ACHN (cell line): ENCODE measurements at places on chromosomes 1 and 21.

- DNase-seq: no peak
Measured at GRCh38 chr1:64493831-64494230, 23.9 kb downstream of the CACHD1 start.

DNA sequence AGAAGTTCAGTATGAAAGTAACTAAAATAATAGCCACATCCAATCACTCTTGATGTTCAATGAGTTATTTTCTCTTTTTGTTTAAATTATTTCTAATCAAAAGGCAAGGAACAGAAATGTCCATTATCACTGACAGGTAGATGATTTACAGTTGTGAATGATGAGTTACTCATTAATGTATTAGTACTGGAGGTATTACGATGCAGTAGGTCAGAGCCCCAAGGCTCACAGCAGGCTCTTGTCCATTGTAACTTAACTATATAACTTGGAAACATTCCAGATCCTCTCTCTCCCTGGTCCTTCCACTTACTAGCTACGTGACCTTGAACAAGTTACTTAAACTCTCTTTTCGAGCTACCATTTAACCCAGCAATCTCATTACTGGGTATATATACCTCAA, 39.5 kb downstream of the CRB1 start:
- DNase-seq: no peak

DNA sequence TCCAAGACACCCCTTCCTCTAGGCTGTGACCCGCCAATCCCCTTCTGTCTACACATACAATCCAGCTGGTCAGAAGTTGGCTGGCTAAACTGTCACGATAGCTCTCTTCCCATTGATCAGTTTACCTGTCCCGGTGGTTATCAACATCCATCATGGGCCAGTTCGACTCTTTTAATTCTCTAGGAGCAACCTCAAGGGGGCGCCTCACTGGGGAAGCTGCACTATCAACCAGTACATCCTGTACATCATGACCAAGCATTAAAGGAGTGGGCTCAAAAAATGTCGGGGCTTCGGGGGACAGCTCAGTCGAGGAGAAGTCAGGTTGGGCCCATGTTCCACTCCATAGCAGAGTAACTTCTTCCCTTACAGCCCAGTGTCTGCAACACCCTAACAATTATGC, 53.2 kb upstream of the B3GALNT2 start:
- DNase-seq: peak; percentile 8

DNA sequence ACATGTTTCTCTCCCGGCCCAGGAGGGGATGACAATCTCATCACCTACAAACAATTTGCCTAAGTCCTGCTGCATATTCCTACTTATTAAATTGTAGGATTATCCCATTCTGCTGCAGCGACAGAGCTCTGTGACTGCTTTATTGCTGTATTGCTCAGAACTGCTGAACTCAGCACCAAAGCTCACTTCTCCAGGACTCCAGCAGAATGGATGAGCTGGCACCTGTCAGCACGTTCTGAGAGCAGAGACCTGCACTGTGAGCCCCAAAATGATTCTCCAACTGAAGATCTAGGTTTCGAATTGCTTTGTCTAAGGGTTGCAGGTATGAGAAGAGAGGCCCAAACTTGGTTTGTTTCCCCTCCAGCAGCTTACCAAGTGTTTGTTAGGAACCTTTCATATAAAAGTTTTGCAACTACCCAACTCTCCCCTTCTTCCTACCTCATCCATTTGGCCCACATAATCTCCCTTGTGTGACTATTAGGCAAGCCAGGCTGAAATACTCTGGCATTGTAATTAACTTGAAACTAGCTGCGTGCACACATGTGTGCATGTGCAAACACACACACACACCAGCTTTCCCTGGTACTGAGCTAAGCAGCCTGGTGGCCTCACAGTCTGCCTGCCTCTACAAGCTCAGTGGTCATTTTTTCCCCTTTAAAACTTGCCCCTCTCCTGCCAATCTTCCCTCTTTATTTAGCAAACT, 161.4 kb upstream of the CAMK1G start:
- DNase-seq: no peak

GRCh38 chr1:162885265-162885664, 24.3 kb upstream of the CCDC190 start:
- no peak for DNase-seq

GRCh38 chr21:32795376-32795775, 23.8 kb upstream of the PAXBP1 start:
- DNase-seq: no peak

GRCh38 chr1:42765832-42766740, 742 bp downstream of the P3H1 start:
- DNase-seq: peak; percentile 78

DNA sequence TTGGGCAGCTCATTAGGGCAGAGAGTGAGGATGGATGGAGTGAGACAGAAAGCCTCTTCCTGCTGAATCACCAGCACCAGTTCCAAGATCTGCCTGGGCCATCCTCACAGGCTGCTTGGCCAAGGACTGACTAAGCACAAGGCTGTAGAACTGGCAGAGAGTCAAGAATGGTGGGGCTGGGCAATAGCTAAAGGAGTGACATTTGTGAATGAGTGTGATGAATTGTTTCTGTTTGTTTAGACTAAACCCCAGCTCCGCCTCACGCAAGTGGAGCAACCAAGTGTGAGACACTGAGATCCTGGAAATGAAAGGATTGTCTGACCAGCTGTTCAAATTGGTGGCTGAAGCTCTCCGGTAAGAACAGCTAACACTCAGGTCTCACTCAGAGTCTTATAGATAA, 38.6 kb downstream of the BRINP2 start:
- peak; percentile 98 for DNase-seq

- peak; percentile 99 for DNase-seq
Measured at GRCh38 chr1:202034683-202035462, 24.5 kb downstream of the ELF3 start.

- DNase-seq: no peak
Measured at GRCh38 chr1:23763041-23763577, 15.1 kb upstream of the PITHD1 start.

DNA sequence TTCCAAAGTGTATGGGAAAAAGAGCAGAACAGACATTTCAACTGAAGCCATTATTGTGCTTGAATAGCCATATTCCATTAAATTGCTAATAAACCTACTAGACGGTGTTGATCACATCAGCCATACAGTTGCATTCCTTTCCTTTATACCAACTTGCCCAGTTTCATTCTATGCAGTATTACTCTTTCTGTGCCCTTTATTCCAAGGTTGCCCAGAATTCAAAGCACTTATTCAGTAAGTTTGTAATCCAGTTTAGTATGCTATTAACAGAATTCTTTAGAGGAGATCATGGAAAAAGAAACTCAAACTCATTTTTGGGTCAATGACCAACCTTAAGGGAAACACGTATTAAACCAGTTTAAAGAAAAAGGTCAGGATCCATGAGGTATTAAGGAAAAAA, 89.5 kb downstream of the DDAH1 start:
- peak; percentile 28 for DNase-seq

DNA sequence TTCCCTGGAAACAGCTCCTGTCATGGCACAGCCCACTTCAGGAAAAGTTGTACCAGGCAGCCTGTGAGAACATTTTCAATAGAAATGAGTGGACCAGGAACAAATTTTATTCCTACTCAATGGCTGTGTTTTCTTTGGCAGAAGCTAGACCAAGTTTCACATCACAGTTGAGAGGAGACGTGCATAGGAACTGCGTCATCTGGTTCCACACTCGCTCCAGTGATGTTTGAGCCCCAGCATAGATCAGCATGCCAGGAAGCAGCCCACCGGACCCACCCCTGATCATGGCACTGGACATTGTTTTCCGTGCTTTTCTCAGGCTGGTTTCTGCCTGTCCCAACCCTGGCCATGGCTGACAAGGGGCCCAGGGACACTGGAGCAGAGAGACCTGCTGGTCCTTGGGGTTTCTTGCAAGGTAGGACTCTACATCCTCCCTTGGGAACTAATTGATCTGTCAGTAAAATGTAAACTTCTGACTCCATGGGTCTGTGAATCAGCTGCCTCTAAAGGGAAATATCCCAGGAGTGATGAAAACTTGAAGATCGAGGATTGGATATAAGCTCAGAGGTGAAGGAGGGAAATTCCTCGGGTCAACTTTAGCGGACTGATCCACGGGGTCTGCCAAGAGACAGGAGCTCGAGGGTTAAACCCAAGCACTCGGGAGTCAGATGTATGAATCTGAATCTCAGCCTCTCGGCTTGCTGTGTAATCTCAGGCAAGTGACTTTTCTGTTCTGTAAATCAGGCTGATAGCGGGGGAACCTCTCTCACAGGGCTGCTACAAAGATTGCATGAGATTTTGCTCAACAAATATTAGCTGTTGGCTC, 35.7 kb downstream of the NEK2 start:
- DNase-seq: peak; percentile 94

DNA sequence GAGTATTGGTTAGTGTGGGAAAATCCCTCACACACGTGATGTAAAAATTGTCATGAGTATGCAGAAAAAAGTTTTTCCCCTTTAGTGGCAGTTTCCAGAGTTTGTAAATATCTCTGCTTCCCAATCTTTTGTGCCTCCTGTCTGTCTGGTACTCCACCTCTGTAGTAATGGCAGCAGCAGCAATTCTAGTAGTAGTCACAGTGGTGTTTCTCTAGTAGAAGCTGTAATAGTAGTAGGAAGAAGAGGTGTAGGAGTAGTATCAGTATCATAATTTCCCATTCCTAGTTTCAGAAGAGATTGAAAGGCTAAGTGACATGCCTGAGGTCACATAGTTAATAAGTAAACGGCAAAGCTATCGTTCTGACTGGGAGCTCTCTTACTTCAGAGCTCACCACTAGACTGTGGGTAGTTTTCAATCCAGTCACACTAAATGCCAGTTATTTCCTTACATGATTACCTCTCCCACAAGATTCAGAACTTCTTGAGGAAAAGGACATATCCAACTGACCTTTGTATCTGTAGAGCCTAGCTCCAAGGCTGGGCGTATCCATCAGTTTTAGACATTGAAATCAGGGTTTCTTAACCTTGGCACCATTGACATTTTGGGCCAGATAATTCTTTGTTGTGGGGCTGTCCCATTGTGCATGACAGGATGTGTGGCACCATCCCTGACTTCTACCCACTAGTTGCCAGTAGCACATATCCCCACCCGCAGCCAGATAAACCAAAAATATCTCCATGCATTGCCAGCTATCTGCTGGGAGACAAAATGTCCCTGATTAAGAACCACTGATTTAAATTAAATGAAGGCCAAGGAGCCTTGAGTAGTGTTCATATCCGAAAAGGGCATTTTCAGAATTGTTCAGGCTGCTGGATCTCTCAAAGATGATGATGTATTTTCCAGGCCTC, 135.9 kb downstream of the FGGY start:
- DNase-seq: peak; percentile 83

DNA sequence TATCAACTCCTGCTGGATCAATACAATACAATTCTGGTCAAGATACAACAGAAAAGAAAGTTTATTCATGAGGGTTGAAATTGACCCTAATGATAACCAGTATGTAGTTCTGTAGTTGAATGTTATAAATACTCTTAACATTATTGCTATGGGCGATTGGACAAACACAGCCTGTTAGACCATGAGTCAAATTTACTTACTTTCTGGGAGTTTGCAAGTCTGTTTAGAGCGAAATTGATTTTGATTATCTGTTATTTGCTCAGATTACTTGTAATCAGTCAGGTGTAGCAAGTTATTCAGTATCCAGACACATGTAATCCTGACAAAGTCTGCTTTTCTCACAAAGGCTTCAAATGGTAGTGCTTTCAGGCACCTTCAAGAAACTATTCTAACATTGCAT, 216.6 kb upstream of the B3GALT2 start:
- no peak for DNase-seq

DNA sequence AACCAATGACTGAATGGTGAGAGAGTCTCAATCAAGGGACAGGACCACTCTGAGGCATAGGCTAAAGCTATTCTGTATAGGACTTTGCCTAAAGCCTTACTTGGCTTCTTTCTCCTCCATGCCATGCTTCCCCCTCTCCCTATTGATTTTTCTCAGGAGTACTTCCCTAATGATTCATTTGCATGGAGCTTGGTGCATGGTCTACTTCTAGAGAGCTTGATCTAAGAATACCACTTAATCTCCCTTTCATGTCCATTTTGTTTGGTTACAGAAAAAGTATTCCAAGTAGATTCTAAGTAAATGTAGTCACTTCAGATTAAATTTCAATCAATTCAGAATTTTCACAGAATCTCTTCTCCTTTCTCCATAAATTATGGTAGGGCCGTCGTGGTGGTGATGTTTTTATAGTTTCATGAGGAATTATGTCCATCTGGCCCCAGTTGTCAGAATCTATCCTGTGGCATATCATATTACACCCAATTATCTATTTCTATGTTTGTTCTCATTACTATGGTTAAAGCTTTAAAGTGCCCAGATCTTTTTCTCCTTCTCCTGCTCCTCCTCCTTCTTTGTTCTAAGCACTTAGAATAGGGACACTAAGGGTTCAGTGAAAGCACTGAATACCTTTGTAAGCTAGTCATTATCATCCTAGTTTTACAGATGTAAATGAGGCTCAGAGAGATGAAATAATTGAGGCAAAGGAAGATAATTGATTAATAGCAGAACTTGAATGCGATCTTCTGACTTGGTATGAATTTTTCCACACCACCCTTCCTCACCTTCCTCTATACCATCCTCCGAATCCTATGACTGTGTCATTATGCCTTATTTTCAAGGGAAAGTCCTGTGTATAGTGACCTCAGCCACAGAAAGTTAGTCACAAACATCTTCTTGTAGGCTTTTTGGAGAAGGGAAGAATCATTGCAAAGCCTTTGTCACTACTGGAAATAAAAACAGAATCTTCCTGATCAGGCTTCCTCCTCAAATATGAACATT, 85.6 kb upstream of the ZRANB2 start:
- no peak for DNase-seq

DNA sequence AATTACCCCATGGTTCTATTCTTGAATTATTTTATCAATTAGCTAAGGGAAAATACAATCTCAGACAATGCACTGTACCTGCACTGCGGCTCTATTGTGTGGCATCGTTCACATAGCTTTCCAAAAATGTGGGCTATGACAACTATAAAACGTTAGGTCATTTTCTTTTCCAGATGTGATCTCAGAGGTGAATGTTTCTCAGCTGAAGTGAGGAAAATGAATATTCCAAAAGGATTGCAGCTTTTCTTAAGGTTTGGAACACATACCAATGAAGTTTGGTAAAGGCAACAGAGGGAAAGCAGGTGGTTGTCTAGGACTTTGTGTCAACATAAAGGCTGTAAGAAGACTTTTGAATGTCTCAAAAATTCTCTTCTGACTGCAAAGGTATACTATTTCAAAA, 105.5 kb downstream of the NRIP1 start:
- no peak for DNase-seq

DNA sequence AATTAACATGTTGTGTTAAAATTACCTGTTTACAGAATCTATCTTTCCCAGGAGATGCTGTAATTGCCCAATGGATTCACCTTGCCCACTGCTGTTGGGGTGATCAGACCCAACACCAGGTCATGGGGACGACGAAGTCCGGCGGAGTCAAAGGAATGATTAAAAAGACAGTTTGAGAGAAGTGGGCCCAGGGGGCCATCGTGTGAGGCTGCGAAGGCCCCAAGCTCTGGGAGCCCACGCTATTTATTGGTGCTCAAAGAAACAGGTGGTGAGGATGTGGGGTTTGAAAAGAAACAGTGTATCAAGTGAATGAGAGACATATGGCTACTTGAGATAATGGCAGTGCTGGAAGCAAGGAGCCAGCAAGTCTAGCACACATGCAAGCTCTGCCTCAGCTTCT, 16.3 kb upstream of the L1TD1 start:
- DNase-seq: no peak

- DNase-seq: no peak
Measured at GRCh38 chr1:944341-945325, 14.4 kb downstream of the NOC2L start.

- DNase-seq: no peak
Measured at GRCh38 chr1:22406722-22407495, 44.7 kb upstream of the ZBTB40 start.

GRCh38 chr1:110890474-110891196, 17.7 kb downstream of the CD53 start:
- DNase-seq: no peak

- no peak for DNase-seq
Measured at GRCh38 chr21:24272521-24272938, 1334.8 kb downstream of the MRPL39 start.
